Upper lobe of right lung (tissue), 1 donor: ENCODE measurements at places on chromosomes 1 and 21. TPM values are rescaled to one million over a fixed set of nuclear protein-coding genes. Genes with fewer than 3 reads are reported as not detected.

Gene EXO1
- 0.32 TPM for total RNA-seq

Gene UBE2U
- not detected for total RNA-seq

Gene SPAG17
- total RNA-seq, result 0.12 TPM

Gene DCDC2B
- total RNA-seq, result not detected

Gene ADGRL4
- 31.9 TPM for total RNA-seq

Gene IGSF21
- 3.2 TPM for total RNA-seq

Gene PTPN7
- 7.3 TPM for total RNA-seq

Gene PLPPR5
- total RNA-seq, result not detected

Gene ITGB2
- total RNA-seq, result 370 TPM

Gene PODN
- 56.5 TPM for total RNA-seq

Gene HTR6
- not detected for total RNA-seq

- DNase-seq, result no peak
- H3K36me3 ChIP-seq, result no peaks in the 10 kb centered on the region
- no peak overlapping the region for H3K27ac ChIP-seq
- no peaks in the 10 kb centered on the region for H3K27me3 ChIP-seq
Observed at GRCh38 chr1:245829194-245829593, 674.4 kb downstream of the KIF26B start.

GRCh38 chr1:100445565-100445964, 92.4 kb upstream of the GPR88 start:
- DNase-seq, result no peak
- no peaks in the 10 kb centered on the region for H3K27me3 ChIP-seq
- no peak overlapping the region for H3K27ac ChIP-seq

DNA sequence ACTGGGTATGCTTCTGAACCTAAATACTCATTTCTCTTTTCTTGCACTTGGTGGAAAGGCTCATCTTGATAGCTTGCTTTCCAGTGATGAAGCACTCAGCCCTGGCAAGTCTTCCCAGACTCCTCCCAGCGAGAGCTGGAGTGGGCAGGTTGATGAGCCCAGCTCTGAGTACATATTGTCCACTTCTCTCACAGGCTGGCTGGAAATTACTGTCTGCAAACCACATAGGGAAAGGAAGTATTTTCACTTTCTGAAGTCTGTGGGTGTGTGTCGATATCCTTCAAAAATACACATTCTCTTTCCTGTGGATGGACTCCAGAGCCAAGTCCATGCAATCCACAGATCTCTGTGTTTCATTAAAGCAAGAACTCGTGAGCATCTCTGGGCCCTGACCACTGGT, 38.7 kb upstream of the CNTN2 start:
- H3K4me3 ChIP-seq, result no peak overlapping the region
- H3K4me1 ChIP-seq, result no peaks in the 10 kb centered on the region
- H3K27me3 ChIP-seq, result no peaks in the 10 kb centered on the region
- DNase-seq, result no peak

GRCh38 chr1:30778154-30778978, 20.8 kb upstream of the LAPTM5 start:
- peaks cover 11% of the 10 kb centered on the region for H3K4me1 ChIP-seq
- H3K27me3 ChIP-seq, result no peaks in the 10 kb centered on the region
- H3K36me3 ChIP-seq, result no peaks in the 10 kb centered on the region
- DNase-seq, result no peak
- no peak overlapping the region for H3K27ac ChIP-seq
- H3K4me3 ChIP-seq, result no peak overlapping the region

DNA sequence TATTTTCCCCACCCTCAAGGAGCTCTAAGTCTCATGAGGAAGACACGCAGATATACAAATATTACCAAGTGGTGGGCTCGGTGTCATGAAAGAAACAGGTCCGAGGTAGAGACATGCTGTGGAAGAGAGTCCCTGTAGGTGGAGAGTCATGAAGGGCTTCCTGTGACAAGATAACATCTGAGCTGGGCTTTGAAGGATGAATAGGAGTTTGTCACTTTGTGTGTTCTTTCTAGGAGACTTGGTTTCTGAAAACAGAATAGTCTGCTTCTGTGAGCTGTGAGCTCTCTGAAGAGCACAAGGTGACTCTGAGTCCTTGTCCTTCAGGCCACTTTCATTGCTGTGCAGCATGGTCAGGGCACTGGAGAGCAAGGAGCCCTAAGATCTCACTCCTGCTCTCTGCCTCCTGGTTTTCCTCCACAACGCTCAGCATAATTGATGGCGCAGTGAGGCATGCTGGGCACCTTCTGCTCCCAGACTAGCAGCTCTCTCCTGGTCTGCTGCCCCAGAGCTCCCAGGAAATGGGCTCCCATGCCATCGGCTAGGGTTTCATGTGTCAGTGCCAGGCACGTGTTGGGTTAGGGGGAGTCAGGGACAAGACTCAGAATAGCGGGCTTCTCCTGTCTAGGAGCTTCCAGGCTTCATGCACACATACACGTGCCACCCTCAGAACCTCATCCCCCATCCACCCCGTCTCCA, 209.9 kb upstream of the CSF3R start:
- no peaks in the 10 kb centered on the region for H3K4me1 ChIP-seq
- no peak overlapping the region for H3K27ac ChIP-seq
- DNase-seq, result no peak
- H3K4me3 ChIP-seq, result no peak overlapping the region

GRCh38 chr1:227333423-227333822, 15.1 kb upstream of the CDC42BPA start:
- no peaks in the 10 kb centered on the region for H3K27me3 ChIP-seq
- DNase-seq, result no peak
- no peaks in the 10 kb centered on the region for H3K4me1 ChIP-seq
- no peak overlapping the region for H3K4me3 ChIP-seq
- H3K27ac ChIP-seq, result no peak overlapping the region

GRCh38 chr21:28111151-28111619, 881.5 kb downstream of the LTN1 start:
- H3K27me3 ChIP-seq, result no peaks in the 10 kb centered on the region
- no peak overlapping the region for H3K27ac ChIP-seq
- H3K36me3 ChIP-seq, result no peaks in the 10 kb centered on the region
- DNase-seq, result no peak
- H3K4me3 ChIP-seq, result no peak overlapping the region
- no peaks in the 10 kb centered on the region for H3K4me1 ChIP-seq

GRCh38 chr1:107147843-107148242, 7.0 kb downstream of the NTNG1 start:
- H3K27me3 ChIP-seq, result peaks cover 5% of the 10 kb centered on the region
- no peaks in the 10 kb centered on the region for H3K4me1 ChIP-seq
- H3K4me3 ChIP-seq, result no peak overlapping the region
- H3K36me3 ChIP-seq, result no peaks in the 10 kb centered on the region

DNA sequence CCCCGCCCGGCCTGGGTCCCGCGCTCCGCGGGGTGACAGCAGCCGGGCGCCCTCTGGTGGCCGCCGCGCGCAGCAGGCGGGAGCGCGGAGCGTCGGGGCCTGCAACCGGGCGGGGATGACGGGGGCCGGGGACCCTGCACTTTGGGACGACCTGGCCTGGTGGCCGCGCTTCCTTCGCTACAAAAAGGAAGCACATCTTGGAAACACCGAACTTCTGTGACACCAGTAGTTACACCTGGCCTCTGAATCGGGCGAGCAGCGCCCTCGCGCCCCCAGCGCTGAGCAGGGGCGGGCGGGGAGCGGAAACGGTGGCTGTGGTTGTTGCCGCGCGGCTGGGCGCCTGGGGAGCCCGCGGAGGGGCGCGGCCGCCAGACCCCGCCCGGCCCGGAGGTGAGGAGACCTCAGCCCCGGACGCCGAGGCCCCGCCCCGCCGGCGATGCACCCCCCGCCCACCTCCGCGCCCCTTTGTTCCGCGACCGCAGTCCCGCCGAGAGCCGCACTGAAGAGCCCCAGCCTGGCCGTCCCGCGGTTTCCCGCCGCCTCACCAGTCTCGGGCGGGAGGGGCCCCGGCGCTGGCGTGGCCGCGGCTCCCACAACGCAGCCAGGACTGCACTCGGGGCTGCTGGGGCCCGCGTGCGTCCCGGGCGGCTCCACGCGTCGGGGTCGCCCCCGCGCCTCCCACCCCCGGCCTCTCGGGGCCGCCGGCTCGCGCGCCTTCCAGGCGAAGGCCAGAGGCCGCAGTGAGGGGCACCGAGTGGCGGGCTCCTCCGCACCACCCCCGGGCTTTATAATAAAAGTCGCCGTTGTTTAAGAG, 59.3 kb downstream of the H3-3A start:
- H3K4me1 ChIP-seq, result peaks cover 6% of the 10 kb centered on the region
- no peaks in the 10 kb centered on the region for H3K27me3 ChIP-seq
- DNase-seq, result peak; percentile 88

DNA sequence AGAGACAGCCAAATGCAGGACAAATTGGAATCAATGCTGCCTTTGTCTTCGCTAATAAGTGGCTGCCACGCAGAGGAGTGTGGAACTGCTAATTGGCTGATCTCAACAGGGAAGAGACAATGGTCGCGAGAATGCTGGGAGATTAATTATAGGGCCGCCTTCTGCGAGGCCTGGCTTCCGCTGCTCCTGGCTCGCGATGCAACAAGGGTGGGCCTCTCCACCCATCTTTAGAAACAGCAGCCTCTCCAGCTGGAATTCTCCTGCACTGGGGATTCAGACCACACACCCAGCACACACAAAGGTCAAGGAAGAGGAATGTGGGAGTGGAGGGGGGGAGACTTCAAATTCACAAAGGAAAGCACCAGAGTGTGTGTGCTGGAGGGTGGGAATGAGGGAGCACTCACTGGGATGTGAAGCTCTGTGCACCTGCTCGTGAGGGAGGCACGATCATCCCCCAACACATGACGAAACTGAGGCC, 200.7 kb upstream of the GRIK3 start:
- no peaks in the 10 kb centered on the region for H3K4me1 ChIP-seq
- H3K27ac ChIP-seq, result no peak overlapping the region
- H3K27me3 ChIP-seq, result peaks cover 19% of the 10 kb centered on the region
- H3K4me3 ChIP-seq, result no peak overlapping the region

DNA sequence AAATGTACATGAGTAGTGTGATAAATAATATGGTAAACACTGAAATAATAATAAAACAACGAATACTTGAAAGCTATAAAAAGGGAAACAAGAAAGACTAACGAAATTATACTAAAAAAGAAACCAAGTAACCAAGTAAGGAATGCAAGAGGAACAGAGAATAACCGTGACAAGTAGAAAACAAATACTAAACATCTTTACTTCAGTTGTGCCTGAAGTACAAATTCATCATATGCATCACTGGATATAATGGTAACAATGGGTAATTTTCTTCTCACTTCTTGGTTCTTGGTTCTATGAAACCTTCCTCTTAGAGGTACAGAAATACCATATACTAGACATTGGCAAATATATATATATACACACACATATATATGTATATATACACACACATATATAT, 1093.6 kb upstream of the B3GALT2 start:
- no peaks in the 10 kb centered on the region for H3K36me3 ChIP-seq
- H3K27me3 ChIP-seq, result no peaks in the 10 kb centered on the region
- H3K27ac ChIP-seq, result no peak overlapping the region
- H3K4me3 ChIP-seq, result no peak overlapping the region
- H3K4me1 ChIP-seq, result no peaks in the 10 kb centered on the region
- no peak for DNase-seq

GRCh38 chr1:236239092-236239585, 42.6 kb downstream of the ERO1B start:
- DNase-seq, result no peak
- no peak overlapping the region for H3K4me3 ChIP-seq
- no peaks in the 10 kb centered on the region for H3K4me1 ChIP-seq
- no peak overlapping the region for H3K27ac ChIP-seq
- H3K27me3 ChIP-seq, result no peaks in the 10 kb centered on the region
- no peaks in the 10 kb centered on the region for H3K36me3 ChIP-seq

GRCh38 chr1:31054349-31054748, 11.2 kb downstream of the PUM1 start:
- peaks cover 44% of the 10 kb centered on the region for H3K36me3 ChIP-seq
- H3K27me3 ChIP-seq, result no peaks in the 10 kb centered on the region
- H3K4me3 ChIP-seq, result no peak overlapping the region

DNA sequence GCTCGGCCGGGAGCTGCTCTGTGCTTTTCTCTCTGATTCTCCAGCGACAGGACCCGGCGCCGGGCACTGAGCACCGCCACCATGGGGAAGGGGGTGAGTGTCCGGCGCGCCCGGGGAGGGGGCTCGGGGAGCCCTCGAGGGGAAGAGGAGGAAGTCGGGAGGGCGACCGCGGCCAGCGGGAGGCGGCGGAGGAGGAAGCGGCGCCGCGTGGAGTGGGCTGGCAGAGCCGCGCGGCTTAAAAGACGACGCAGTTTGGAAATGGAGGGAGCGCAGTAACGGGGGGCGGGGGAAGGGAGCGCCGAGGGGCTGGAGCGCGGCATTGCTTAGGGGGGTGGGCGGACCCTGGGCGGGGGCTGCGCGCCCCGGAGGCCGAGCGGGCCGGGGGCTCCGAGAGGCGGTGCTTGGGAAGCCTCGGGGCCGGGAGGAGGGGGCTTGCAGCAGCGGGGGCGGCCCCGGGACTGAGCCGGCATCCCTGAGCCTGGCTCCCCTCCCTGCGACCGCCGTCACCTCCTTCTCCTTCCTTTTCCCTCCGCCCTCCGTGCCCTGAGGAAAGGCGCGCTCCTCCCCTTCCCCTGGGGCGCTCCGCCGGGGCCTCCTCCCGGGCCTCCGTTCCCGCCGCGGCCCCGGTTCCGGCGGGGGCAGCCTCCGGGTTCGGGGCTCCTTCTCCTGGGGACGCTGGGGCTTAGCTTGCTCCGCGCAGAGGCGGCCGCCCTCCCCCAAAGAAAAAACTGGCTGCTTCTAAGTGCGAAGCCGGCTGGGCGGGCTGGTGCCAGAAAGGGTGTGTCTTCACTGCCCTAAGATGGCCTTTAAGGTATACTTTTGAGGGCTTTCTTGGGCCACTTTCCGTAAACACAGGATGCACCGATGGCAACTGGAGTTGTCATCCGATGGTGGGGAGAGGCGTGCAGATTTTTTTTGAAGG, 648 bp downstream of the ATP1A1 start:
- H3K27ac ChIP-seq, result peak overlapping the region; percentile 96
- no peaks in the 10 kb centered on the region for H3K27me3 ChIP-seq
- peak overlapping the region; percentile 87 for H3K4me3 ChIP-seq
- DNase-seq, result peak; percentile 89
- H3K36me3 ChIP-seq, result no peaks in the 10 kb centered on the region

GRCh38 chr1:196684476-196684875, 32.6 kb downstream of the CFH start:
- H3K4me1 ChIP-seq, result no peaks in the 10 kb centered on the region
- H3K36me3 ChIP-seq, result peaks cover 3% of the 10 kb centered on the region
- H3K27me3 ChIP-seq, result no peaks in the 10 kb centered on the region
- no peak overlapping the region for H3K27ac ChIP-seq
- DNase-seq, result no peak

- H3K36me3 ChIP-seq, result no peaks in the 10 kb centered on the region
- H3K4me3 ChIP-seq, result no peak overlapping the region
- no peak overlapping the region for H3K27ac ChIP-seq
- peaks cover 37% of the 10 kb centered on the region for H3K4me1 ChIP-seq
Observed at GRCh38 chr1:183093786-183094298, 70.6 kb downstream of the LAMC1 start.

- no peaks in the 10 kb centered on the region for H3K4me1 ChIP-seq
- DNase-seq, result no peak
- H3K27ac ChIP-seq, result no peak overlapping the region
- H3K36me3 ChIP-seq, result no peaks in the 10 kb centered on the region
- no peaks in the 10 kb centered on the region for H3K27me3 ChIP-seq
Observed at GRCh38 chr1:83964153-83964552, 34.8 kb downstream of the TTLL7 start.

- no peaks in the 10 kb centered on the region for H3K27me3 ChIP-seq
- H3K36me3 ChIP-seq, result peaks cover 7% of the 10 kb centered on the region
- DNase-seq, result peak; percentile 38
- no peak overlapping the region for H3K27ac ChIP-seq
- H3K4me1 ChIP-seq, result no peaks in the 10 kb centered on the region
- H3K4me3 ChIP-seq, result no peak overlapping the region
Observed at GRCh38 chr21:45507888-45508508, 34.2 kb downstream of the SLC19A1 start.

GRCh38 chr1:92473781-92474495, 12.8 kb downstream of the GFI1 start:
- DNase-seq, result no peak
- H3K36me3 ChIP-seq, result no peaks in the 10 kb centered on the region
- H3K4me1 ChIP-seq, result no peaks in the 10 kb centered on the region
- no peak overlapping the region for H3K4me3 ChIP-seq
- H3K27ac ChIP-seq, result no peak overlapping the region
